Stimulated activated CD4-positive, alpha-beta T cell treated with anti-CD3 and anti-CD28 coated beads, TNF-alpha, amount 100 ng/mL, for 1 hour (primary cell): ENCODE measurements at places on chromosomes 7 and 10.

DNA sequence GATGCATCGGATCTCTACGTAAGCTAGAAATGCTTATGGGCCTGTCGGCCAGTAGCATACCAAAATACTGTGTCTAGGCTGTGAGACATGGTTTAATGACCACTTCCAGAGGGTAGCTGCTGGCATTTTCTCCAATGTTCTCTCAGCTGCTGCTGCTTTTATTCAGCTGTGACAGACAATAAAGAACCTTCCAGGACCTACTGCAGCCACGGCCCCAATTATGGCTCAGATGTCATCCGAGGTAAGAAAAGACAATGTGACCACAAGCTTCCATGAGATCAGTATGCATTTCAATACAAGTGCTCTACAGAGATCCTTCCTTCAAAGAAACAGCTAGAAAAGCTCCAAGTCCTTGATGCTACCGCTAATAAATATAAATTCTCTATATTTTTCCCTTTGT lies 256.2 kb downstream of the SDHAF3 start:
- DNase-seq, result no peak

DNA sequence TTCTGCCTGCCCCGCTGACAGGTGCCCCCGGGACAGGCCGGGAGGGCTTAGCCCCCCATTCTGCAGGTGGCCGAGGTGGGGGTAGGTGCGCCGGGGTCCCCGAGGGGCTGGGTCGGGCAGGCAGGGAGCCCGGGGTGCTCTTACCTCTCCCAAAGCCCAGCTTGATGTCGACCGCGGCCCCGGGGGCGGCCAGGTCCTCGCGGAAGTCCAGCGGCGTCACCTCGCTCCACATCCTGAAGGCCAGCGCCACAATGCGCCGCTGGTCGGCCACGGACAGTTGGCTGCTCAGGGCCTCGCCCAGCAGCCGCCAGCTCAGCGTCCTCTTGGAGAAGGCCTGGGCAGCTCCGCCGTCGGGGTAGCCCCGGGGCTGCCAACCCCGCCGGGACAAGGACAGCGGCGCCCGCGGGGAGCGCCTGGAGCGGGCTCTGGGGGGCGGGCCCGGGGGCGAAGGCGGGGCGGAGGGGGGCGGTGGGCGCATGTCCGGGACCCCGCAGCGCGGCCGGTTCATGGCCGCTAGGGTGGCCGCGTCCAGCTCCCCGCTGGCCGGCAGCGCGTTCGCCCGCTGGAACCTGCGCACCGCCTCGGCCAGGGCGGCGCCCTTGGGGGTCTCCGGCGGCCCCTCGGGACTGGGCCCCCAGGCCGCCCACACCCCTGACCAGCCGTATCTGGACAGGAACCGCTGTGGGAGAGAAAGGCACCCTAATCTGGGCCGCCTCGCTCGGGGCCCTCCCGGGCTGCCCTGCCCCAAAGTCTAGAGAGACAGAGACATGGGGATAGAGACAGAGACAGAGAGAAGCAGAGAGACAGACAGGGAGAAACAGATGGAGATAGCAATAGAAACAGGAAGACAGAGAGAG lies 1.7 kb downstream of the MMP21 start:
- no peak for DNase-seq

DNA sequence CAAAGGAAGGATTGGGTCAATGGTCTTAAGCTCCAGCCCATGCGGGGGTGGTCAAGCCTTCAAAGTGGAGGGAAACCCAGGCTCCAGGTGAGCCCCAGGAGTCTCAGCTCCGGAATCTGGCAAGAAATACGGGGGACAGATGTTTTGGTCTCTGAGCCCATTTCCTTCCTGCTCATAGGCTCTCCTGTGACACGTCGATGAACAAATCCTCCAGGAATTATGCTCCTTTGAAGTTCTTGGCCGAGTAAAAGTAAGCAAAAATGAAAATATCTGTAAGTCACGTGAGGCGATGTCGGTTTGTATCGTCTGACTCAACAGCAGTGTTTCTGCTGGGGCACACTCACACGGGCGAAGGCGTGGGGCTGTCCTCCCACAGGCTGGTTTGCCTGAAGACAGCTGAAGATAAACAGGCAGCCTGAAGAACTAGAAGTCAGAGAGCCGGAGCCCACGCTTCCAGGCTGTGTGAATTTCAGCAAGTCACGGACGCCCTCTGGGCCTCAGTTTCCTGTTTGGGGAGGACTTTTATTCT lies 52.6 kb upstream of the SMNDC1 start:
- DNase-seq, result no peak

DNA sequence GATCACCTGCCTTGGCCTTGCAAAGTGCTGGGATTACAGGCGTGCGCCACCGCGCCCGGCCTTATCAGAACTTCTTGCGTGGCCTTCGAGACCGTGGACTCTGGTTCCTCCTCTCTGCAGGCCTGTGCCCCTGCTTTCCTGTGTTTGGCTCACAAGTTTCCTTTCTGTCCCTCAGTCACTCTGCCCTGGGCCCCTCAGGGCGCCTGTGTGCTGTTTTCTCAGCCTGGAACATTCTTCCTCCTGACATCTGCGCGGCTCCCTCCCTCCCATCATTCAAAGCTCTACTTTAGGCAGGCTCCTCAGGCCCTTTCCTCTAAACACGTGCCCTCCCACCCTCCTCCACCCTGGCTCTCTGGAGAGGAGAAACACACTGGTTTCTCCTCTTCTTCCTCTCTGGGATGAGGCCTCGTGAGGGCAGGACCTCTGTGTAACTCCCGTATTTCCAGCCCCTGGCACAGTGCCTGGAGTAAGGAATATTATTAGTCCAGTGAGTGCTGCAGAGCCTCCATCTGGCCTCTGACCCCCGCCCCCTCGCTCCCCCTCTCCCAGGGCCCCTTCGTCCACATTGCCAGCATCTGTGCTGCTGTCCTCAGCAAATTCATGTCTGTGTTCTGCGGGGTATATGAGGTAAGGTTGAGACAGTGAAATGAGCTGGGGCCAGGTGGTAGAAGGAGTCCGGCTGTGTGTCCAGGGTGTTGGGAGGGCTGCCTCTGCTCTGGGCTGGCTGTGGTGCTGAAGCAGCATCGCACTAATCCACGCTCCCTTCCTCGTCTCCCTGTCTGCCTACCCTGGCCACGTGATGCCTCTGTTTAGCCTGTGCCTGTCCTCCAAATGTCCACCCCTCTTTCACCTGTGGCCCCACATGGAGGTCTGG lies 7.1 kb downstream of the CLCN1 start:
- DNase-seq, result no peak

GRCh38 chr10:12902135-12902572 lies 99.4 kb downstream of the CCDC3 start:
- no peak for DNase-seq

GRCh38 chr7:56105508-56105907 lies 768 bp downstream of the CHCHD2 start:
- DNase-seq, result no peak

- no peak for DNase-seq
Measured at GRCh38 chr10:4984971-4985594, 18.6 kb downstream of the AKR1C2 start.

DNA sequence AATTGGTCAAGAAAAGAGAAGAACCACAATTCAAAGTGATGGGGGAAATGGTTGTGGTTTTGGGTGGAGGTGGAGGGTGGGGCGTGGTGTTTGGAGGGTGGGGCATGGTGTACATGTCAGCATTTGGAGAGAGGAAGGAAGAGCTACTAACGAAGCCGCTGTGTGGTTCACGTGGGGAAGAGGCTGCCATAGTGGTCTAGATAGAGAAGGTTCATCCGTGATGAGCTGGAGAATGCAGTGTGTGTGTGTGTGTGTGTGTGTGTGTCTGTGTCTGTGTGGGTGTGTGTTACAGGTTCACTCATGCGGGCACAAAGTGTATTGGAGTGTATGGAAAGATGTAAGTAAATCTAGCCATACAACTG lies 6.1 kb upstream of the VCL start:
- peak; percentile 42 for DNase-seq

- DNase-seq, result no peak
Measured at GRCh38 chr7:55019191-55019690, 424 bp downstream of the EGFR start.

GRCh38 chr7:112157072-112157471 lies 49.1 kb downstream of the DOCK4 start:
- no peak for DNase-seq

DNA sequence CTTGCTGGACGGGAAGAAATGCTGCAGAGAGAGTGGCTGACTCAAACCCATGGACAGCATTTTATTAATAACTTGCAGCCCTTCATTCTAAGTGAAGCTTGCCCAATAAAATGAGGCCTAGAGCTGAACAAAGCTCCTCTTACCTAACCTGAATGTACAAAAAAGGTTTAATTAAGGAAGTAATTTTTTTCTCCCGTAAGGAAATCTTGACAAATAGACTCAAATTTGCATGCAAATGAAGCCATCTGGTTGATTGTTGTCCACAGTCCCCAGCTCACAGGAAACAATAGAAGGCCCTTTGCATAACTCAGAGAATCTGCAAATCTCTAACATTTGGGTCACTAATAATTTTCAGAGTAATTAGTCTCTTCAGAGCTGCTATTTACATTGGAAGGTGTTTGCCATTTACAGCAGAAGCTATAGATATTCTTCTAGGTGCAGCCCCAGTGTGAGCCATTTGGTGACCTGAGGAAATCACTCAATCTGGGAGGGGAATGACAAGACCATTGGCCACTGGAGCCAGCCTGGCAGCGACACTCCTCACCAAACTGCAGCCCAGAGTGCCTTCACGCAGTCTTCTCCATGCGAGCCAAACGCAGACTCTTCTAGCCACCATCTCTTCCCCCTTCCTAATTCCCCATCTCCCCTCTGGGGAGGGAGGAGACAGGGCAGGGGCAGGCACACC lies 483.0 kb upstream of the C7orf33 start:
- no peak for DNase-seq

DNA sequence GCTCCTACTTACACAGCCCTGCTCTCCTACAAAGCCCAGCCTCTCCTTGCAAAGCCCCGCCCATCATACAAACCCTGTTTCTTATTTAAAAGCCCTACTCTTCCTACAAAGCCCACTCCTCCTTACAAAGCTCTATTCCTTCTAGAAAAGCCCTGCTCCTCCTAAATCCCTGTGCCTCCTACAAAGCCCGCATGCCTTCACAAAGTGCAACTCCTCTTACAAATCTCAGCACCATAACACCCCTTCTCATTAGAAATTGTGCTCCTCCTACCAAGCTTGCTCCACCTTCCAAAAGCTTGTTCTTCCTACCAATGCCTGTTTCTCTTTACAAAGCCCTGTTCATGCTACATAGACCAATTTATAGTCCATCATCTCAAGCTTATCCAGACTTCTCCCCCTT lies 66.1 kb downstream of the PCGF5 start:
- no peak for DNase-seq

DNA sequence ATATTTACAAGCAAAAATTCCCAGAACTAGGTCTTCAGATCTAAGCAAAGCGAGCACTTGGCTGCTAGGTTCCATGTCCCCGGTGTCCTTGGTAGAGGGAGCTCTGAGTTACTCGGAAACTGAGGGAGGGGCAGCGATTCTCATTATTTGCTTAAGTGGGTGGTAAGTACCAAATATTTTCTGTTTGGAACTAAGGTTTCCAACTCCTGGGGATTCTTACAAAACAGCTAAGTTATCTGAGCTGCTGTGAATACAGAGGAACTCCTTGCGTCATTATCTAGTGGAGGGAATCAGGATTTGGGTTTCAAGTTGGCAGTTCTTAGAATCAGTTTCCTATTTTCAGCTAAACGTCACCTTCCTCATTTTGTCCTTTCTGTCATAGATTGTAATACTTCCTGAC lies 76.8 kb upstream of the IKZF1 start:
- DNase-seq, result no peak

GRCh38 chr7:43921423-43921822 lies 4.8 kb upstream of the UBE2D4 start:
- DNase-seq, result no peak

GRCh38 chr7:75531359-75531821 lies 39.3 kb downstream of the SPDYE5 start:
- DNase-seq, result no peak

DNA sequence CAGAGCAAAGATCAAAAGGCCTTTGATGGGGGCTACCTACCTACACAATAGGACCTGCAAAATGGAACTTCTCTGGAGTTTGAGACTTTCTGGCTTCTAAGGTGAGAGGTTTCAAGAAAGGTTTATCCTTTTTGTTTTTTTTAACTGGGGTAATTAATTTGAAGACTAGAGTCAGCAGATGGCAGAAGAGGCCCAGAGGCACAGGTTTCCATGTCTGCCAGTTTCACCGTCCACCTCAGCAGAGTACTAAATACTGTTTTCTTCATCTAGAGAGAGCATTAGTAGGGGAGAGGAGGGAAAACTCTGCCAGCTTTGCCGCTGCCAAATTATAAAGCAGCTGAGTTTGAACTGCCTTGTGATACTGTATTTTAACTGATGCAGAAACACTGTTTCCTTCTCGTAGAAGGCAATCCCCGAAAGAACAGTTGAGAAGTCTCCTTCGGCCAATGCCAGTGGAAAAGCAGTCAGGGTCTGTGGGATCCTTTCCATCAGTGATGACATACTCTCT lies 138.7 kb downstream of the SLC25A13 start:
- DNase-seq, result no peak

GRCh38 chr10:95729323-95730055 lies 26.5 kb upstream of the ENTPD1 start:
- DNase-seq, result no peak

DNA sequence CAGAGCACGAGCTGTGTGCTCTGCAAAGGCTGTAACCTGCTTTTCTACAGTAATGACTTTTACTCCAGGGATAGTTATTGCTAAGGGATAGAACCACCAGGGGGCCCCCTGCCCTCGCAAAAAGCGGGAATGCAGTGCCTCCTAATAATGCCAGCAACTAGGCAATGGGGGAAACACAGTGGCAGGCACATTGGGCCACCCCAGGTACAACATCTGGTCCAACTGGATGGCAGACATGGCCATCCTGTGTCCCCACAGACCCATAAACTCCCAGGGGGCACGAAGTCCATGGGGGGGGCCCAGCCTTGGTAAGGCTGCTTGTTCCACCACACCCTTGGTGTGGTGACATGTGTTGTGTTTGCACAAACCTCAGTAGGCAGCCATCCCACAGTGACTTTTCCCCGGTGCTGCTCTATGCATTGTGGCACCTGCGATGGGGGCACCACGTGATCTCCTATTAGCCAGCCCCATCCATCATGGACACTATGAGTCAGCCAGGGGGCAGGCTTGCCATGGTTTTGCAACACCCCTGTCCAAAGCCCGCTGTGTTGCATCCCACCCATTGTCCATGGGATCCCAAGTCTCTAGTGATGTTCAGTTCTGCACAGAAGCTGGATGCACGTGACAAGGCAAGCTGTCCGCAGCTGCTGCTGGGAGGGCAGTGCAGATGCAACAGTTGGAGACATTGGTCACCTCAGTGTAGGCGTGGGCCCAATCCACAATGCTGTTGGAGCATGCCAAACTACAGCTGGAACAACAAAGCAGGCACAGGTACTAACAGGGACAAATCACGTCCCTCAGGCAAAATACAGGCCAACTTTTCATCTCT lies 84.0 kb downstream of the ANLN start:
- DNase-seq, result no peak

GRCh38 chr7:73612598-73613269 lies 11.6 kb downstream of the MLXIPL start:
- no peak for DNase-seq

DNA sequence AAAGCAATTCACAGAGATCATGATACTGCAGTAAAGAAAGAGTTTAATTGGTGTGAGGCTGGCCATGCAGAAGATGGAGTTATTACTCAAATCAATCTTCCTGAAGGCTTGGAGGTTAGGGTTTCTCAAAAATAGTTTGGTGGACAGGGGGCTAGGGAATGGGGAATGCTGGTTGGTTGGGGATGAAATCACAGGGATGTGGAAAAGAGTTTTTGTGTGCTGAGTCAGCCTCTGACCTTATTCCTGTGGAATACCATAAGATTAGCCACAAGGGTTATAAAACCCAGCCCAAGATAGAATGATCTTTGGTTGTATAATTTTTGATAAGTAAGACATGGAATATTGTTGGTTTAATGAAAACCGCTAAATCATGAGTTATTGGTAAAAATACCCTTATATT lies 764.3 kb downstream of the TYW1 start:
- no peak for DNase-seq
